Pancreas (tissue), 10 donors: ENCODE measurements at places on chromosomes 3 and 15. TPM values are rescaled to one million over a fixed set of nuclear protein-coding genes. Genes with fewer than 3 reads are reported as not detected.

The GASK1A gene
- total RNA-seq = 1.5 TPM

The PLOD2 gene
- total RNA-seq = 13.0 TPM

The NLGN1 gene
- total RNA-seq = 1.2 TPM

The NIPA2 gene
- total RNA-seq = 23.7 TPM

The KBTBD13 gene
- not detected for total RNA-seq

- DNase-seq = no peak
Observed at GRCh38 chr15:73965758-73966113, 26.4 kb downstream of the STOML1 start.

DNA sequence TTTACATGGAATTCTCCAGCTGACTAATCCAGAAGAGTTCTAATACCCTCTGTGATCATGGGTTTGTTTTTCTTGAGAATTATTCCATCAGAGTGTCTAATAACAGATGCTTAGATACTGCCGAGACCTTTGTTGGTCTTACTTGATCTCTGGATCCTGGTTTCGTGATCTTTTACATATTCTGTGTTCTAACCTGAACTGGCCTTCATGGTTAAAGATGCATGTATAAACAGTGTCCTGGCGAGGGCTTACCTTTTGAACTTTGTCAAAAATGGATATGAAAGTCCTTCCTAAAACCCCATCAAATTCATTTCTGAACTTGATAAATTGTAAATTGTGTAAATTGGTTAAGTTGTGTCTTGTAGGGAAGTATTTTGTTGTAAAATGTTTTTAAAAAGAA, 24.8 kb downstream of the UBE2Q2 start:
- DNase-seq = no peak

GRCh38 chr3:143771258-143771657, 77.0 kb downstream of the SLC9A9 start:
- no peak for DNase-seq

DNA sequence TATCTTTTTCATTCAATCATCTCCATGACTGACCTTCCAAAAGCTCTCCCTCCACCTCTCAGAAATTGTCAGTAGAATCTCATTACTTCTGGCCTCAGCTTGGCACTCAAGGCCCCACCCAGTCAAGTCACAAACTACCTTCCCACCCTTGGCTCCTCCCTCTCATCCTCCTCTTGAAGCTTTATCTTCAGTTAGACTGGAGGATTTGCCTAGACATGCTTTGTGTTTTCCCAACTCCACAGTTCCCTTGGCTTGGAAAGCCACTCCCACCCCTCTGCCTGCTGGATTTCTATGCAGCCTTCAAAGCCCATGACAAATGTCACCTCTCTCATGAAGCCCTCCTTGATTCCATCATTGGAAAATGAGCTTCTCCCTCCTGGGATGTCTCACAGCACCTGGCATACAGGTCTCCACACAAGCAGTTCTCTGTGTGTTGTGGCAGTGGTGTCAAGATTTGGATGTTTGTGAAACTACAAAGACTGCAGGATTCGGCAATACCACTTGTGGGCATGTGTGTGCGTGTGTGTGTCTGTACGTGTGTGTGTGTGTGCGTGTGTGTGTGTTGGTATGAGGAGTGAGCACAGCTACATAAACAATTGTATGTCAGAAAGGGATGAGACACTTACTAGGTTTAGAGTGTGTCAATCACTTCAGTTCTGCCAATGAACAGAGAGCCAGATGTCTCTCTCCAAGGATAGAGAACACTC, 45.3 kb upstream of the VPS8 start:
- DNase-seq = no peak

DNA sequence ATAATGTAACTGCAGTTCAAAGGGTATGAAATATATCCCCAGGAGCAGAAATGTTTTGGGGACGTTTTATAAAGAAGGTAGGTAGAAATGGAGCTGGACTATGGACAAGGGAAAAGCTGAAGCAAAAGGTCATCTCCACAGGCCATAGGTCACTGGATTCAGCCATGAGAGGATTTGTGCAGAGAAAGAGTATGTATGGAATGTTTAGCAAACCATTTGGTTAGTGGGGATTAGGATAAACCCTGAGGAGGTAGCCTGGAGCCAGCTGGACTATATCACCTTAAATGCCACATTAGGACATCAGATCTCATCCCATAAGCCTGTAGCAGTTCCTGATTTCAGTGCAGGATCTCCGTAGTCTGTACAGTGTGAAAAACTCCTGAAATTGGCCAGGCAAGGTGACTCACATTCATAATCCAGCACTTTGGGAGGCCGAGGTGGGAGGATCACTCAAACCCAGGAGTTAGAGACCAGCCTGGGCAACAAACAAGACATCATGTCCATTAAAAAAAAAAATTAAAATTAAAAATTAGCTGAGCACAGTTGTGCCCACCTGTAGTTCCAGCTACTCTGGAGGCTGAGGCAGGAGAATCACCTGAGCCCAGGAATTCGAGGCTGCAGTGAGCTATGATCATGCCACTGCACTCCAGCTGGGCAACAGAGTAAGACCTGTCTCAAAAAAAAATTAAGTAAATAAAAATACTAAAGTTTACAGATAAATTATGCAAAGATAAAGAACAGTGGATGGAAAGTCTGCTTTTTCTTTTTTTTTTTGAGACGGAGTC, 4.7 kb downstream of the IP6K1 start:
- DNase-seq = no peak

DNA sequence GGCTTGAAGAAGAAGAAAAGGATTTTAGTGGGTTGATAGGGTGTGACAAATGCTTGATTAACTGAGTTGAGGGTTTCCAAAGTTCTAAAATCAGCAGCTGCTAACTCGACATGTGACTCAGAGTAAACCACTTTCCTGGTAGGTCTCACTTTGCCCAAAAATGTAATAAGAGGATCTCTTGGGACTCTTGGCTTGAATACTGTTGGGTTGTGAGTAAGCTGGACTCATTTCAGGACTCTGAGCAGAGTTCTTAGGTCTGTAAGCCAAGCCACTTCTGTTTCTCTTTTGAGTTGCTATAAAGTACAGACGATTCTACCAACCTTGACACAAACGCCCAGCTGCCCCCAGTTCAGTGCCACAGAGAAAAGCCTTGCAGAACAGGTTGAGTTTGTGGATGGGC, 241.1 kb downstream of the ZNF621 start:
- no peak for DNase-seq

GRCh38 chr15:63347074-63347857, 34.4 kb downstream of the CA12 start:
- DNase-seq = no peak

- no peak for DNase-seq
Observed at GRCh38 chr3:78035131-78035641, 995.3 kb downstream of the ROBO2 start.

GRCh38 chr15:47394286-47394809, 323.0 kb upstream of the SEMA6D start:
- no peak for DNase-seq

- peak; percentile 10 for DNase-seq
Observed at GRCh38 chr3:47010111-47010712, 30.7 kb downstream of the NBEAL2 start.

- no peak for DNase-seq
Observed at GRCh38 chr15:30046430-30046829, 36.3 kb upstream of the GOLGA8J start.

- no peak for DNase-seq
Observed at GRCh38 chr3:52432691-52433141, 12.2 kb downstream of the SEMA3G start.

DNA sequence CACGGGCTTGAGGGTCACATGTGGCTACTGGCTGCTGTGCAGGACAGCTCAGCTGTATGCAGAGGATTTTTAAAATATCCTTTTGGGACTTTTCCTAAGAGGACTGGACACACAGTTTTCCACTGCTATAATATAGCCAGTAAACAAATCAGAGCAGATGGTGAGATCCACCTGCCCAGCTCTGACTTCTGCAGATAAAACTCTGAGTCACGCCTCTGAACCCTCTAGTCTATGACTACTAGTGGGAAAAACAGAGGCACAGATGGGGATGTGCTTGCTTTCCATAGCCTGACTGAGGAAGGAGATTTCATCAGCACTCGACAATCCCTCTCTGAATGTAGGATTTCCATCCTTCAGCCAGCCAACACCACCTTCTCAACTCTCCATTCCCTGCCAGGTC, 45.1 kb downstream of the COLQ start:
- DNase-seq = no peak

GRCh38 chr3:13783476-13783875, 96.4 kb downstream of the WNT7A start:
- no peak for DNase-seq

- DNase-seq = no peak
Observed at GRCh38 chr3:87486115-87486514, 209.7 kb upstream of the POU1F1 start.

GRCh38 chr15:64423970-64424369, 36.3 kb downstream of the TRIP4 start:
- DNase-seq = no peak
